Fibroblast of skin of left quadriceps (primary cell): ENCODE measurements at places on chromosomes 6 and 20.

- DNase-seq: no peak
Observed at GRCh38 chr20:41180599-41181333, 43.4 kb downstream of the PLCG1 start.

DNA sequence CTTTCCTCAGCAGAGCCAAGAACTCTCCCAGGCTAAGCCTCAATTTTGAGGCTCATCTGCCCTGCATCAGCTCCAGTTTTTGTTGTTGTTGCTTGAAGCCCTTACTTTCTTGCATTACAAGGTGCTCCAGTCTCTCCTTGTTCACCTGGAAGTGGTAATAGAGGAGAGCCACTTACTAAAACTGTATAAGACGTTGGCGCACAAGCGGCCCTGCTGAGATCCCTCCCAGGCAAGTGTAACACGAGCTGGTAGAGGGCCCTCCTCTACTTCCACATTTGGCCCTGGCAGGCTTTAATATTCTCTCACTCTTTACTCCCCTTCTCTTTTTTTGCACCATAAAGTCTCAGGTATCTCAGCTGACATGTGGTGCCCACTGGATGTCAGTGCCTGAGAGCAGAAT lies 19.5 kb downstream of the GCM2 start:
- no peak for DNase-seq

DNA sequence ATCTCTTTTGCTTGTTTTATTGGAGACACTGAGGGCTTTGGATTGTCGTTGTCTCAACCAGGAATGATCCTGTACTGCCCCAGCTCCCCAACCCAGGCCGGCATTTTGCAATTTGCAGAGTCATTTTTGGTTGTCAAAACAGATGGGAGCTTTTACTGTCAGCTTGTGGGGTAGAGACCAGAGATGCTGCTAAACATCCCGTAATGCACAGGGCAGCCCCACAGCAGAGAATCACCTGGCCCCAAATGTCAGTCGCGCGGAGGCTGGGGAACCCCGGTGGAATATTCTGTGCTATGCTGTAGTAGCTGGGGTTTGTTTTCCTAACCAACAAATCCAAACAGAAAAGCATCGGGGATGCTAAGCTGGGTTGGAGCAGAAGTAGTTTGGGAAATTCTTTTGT lies 99.7 kb downstream of the TSHZ2 start:
- no peak for DNase-seq

DNA sequence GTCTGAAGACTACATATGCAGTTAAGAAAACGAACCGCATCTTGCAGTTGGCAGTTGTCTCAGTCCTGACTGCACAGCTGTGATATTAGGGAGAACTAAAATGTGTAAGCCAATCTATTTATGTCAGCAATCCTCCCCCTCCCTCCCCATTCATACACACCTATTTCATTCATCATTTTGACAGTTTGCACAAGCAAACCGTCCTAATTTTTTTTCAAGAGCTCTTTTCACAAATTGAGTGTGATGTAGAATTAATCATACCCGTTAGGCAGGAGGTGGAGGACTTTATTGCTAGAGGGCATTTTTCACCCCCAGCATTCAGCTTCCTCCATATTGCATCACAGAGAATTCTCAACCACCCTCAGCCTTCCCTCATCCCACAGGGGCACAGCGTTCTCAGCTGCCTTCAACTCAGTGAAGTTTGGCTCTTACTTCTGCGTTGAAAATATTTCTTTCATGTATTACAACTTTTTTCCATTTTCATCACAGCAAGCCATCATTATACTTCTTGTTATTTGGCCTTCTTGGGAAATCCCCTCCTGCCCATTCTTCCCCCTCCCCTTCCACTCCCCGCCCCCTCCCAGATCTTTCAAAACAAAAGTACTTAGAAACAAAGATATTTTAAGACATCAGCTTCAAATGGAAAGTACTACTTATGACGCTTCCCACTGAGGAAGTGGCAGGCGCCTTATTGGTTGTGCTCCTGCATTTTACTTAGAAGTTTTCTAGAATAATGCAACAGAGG lies 37.5 kb downstream of the NOX3 start:
- DNase-seq: peak; percentile 47

DNA sequence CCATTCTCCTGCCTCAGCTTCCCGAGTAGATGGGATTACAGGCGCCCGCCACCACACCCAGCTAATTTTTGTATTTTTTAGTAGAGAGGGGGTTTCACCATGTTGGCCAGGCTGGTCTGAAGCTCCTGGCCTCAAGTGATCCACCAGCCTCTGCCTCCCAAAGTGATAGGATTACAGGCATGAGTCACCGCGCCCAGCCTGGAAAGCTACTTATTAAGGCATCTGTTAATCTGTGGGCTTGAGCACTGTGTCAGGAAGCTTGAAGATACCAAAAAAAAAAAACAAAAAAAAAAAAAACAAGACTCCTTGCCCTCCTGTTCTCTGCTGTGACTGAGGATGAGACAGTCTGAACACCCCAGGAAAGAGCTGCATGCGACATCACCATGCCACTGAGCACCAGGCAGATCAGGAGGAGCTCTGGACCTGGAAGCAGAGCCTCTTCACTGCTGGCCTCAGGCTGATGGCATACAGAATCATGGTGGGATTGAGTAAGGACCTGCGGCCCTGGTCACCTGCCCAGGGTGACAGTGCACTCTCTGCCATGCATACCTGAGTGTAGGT lies 166.5 kb upstream of the SNX9 start:
- no peak for DNase-seq

DNA sequence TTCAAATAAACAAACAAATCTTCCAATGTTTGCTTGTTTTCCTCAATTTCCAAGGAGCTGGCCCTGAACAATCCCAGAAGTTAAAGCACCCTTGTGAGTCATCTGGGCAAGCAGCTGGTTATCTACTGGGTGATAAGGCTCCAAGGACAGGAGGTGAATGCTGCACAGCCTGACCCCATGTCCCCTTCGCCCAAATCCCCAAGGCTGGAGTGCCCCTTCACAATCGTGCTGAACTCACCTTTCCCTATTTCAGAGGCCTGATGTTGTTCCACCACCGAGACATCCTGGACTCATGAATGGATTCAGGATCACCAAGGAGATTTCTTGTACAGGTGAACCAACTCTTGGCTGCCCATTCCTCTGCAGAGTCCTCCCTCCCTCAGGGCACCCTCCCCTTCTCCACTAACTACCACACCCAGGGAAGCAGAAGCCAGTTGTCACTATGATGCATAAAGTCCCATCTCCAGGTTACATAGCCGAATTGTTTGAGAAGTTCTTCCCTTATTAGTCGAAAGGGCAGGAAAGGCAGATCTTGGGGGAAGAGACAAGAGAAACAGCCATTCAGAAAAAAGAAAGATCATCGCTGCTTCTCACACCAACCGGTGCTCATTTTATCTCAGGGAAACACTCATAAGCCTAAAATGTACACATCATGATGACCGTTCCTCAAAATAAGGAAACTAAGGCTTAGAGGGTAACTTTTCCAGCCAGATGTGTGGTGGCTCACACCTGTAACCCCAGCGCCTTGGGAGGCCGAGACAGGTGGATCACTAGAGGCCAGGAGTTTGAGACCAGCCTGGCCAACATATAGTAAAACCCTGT lies 138.8 kb upstream of the RREB1 start:
- no peak for DNase-seq

- no peak for DNase-seq
Observed at GRCh38 chr6:37016995-37017394, 11.5 kb downstream of the FGD2 start.
